ENCODE measurements at places on chromosomes 13 and 19.

GRCh38 chr19:19342086-19343015 lies 21.7 kb downstream of the MAU2 start:
- DNase-seq = no peak

GRCh38 chr13:23007426-23007825 lies 173.4 kb upstream of the SGCG start:
- DNase-seq = no peak

DNA sequence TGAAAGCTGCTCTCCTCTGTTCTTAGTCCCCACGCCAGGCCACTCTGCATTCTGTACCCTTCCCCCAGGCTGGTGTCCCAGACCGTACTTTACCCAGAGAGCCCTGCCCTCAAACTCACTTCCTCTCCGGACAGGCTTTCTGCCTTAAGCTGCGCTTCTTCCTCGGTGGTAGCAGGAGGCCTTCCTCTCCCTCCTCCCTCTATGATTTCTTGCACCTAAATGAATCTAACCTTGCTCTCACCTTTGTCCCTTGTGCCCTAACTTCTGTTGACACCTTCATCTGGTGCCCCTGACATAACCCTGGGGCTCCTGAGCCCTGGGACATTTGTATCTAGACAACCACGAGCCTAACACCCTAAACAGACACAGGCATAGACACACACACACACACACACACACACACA lies 29.6 kb upstream of the CEACAM21 start:
- no peak for DNase-seq

GRCh38 chr13:44921931-44922758 lies 67.1 kb downstream of the NUFIP1 start:
- no peak for DNase-seq

GRCh38 chr19:47663911-47664771 lies 49.1 kb upstream of the EHD2 start:
- no peak for DNase-seq

DNA sequence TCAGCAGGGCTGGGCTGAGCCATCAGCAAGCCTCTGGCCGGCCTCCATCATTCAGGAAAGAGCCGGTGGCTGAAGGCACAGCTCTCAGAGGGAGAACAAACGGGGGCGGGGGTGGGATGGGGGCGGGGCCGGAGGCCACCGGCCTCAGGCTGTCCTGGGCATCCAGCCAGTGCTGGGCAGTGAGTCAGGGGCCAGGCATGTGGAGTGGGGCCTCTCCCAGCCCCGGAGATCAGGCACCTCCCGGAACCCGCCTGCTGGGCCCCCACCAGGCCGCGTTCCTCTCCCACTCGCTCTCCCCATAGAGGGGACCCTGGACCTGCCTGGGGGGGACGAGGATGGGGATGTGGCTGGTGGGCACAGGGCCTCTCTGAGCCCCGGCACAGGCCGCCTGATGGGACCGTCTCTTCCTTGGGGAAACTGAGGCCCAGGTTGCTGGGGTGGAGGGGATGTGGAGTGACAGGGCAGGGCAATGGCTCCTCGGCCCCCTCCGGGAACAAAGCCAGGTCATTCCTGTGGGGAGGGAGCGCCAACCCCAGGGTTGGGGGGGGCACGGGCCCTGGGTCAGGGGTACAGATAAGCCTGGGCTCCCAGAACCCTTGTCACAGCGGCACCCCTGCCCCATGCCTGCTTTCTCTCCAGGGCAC lies 12.9 kb downstream of the SPC24 start:
- no peak for DNase-seq

- no peak for DNase-seq
Observed at GRCh38 chr13:79528759-79529191, 47.8 kb downstream of the NDFIP2 start.

GRCh38 chr19:17499648-17500446 lies 11.6 kb upstream of the PGLS start:
- no peak for DNase-seq

DNA sequence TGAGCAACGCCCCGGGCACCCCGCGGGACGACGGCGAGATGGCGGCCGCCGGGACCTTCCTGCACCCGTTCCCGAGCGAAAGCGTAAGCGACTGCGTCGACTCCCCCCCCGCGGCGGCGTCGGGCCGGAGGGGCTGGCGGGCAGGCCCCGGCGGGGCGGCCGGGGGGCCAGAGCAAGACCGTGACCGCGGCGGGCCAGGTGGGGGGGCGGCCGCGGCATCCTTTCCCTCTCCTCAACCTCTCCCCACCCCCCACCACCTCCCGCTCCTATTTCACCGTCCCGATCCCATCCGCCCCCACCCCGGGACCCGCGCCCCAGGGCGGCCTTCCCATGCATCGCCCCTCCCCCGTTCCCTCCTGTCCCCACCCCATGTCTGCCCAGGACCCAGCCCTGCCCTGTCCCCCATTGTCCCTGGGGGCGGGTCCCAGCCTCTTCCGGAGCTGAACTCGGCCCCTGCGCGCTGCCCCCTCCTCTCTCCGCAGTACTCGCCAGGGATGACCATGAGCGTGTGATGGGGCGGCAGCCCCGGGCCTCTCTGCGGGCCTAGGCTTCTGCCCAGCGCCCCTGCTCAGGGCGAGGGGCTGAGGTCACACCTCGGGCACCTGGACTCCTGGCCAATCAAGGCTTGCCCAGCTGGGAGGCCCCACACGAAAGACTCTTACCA lies 4.1 kb downstream of the ISYNA1 start:
- DNase-seq = no peak

DNA sequence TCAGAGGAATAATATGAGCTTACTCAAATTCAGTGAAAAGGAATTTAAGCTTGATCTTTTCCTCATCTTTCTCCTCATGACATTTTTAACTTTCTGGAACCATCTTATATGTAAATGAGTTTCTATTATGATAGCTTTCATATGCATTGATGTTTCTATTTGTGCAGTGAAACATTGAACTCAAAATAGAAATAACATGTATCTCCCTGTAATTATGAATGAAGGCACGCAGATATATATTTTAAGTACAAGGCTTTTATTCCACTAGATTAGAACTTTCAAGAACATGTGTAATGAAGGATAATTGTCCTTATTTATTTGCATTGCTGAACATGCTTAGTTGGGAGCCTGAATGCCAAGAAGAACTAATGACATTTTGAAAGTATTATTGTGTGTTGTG lies 1391.7 kb upstream of the MIR17HG start:
- DNase-seq = no peak

DNA sequence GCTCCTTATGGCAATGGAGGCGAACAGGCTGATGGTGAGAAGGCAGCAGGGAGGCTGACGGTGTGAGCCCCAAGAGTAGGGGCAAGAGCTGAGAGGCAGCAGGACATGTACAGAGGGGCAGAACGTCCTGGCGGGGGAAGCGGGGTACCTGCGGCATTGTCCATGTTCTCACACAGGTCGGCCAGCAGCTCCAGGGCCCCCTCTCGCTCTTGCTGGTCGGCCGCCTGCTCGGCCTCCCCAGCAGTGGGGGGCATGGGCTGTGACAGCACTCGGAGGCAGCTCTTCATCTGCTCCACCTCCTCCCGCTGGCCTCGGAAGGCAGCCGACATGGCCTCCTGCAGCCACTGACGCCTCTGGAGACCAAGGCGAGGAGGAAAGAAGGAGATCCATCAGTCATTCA lies 2.4 kb downstream of the HSPBP1 start:
- DNase-seq = no peak

DNA sequence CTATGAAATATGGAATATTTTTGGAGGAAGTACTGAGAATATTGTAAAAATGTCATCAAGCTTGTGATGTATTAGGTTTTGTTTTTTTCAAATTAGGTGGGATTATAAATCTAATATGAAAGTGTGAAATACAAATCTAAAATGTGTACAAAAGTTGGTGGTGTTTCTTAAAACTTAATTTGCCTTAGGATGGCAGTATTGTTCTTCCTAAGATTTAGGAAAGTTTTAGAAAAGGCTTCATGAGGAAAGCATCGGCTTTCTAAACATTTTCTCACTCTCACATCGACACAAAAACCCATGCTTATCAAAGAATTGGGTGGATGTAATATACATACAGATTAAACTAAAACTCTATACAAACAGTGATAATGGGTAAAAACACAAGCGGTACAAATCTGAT lies 972.0 kb upstream of the PCDH20 start:
- no peak for DNase-seq

Measured in stimulated activated CD8-positive, alpha-beta memory T cell treated with anti-CD3 and anti-CD28 coated beads, Interleukin-4, amount 100 ng/mL, for 1 hour (primary cell).